ENCODE measurements at places on chromosomes 13 and 19.

DNA sequence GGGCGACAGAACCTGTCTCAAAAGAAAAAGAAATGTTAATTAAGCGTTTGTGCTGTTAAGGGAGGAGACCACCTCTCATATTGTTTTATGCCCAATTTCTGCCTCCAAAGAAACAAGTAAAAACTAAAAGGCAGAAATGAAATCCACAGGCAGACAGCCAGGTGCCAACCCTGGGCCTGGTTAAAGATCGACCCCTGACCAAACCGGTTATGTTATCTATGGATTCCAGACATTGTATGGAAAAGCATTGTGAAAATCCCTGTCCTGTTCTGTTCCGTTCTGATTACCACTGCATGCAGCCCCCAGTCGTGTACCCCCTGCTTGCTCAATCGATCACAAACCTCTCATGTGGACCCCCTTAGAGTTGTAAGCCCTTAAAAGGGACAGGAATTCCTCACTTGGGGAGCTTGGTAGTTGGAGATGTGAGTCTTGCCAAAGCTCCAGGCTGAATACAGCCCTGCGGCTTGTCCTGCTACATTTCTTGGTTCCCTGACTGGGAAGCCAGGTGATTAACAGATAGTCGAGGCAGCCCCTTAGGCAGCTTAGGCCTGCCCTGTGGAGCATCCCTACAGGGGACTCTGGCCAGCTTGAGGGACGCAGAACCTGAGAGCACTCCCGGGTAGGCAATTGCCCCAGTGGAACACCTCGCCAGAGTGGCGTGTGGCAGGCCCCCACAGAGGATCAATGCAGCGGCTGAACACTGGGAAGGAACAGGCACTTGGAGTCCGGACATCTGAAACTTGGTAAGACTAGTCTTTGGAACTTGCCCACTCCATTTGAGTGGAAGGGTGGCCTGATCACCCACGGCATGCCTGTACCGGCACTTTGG is 748 bp upstream of the ZNF552 start:
- DNase-seq: no peak

GRCh38 chr13:90776051-90776748 is 571.3 kb upstream of the MIR17HG start:
- DNase-seq: no peak

- no peak for DNase-seq
Observed at GRCh38 chr13:97495678-97496077, 61.7 kb downstream of the RAP2A start.

DNA sequence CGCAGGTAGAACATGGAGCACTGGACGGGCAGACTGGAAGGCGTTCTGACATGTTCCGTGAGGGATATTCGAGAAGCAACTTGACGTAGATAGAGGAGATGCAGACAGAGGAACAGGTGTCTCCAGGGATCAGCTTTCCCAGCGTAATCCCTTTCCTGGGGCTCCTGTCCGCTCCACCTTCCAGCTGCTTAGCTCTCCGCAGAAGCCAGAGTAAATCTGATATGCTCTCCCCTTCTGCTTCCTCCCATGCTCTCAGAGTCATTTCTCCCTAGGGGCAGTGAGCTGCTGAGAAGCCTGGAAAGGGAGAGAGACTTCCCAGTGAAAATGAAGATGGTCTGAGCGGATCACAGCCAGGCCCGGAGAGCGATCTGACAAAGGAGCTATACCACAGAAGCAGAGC is 23.0 kb upstream of the OLFM4 start:
- no peak for DNase-seq

DNA sequence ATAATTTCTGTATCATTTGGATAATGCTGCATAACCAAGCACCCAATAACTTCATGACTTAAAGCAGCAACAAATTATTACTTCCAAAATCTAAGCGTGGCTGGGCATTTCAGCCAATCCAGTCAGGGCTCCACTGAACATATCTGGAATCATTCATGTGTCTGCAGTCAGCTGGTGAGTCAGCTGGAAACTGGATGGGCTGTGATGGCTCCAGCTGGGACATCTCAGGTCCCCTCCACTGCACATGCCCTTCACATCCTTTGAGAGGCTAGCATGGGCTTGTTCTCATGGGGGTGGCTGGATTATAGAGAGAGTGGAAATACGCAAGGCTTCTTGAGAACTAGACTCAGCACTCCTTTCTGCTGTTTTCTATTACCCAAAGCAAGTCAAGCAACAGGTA is 961.9 kb downstream of the DIAPH3 start:
- DNase-seq: no peak

- DNase-seq: peak; percentile 54
Observed at GRCh38 chr19:1315470-1316166, 29.9 kb downstream of the EFNA2 start.

DNA sequence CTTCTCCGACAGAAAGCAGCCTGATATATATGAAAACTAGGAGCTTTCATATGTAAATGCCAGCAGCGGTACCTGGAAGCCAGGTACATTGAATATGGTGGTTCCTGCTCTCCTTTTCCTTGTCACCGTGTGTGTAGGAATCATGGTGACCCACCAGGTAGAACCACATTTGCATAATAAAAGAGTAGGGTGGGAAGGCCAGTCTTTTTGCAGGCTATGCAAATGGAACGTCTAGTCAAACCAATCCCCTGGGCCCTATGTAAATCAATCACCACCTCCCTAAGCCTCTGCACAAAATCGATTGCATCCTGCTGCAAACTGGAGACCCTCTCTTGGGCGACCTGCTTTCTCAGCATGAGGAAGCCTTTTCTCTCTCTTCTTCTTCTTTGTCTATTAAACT is 22.2 kb upstream of the ZNF181 start:
- DNase-seq: no peak

DNA sequence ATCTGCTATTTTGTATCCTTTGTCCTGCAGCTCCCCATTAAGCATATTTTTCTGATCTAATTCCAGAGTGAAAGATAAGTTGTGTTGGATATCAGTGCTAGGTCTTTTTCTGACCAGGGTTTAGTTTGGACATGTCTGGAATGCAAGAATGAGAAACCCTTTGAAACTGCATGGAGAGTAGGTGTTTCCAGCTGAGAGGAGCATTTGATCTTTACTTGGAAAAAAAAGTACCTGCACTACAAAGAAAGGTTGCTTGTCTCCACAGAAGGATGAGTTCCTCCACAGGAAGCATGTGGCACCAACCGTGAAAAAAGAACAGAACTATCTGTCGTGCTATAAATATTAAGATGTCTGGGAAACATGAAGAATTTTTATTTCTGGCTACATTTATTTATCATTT is 36.6 kb upstream of the MED4 start:
- DNase-seq: no peak

GRCh38 chr19:54137699-54138488 is at the start of gene CNOT3:
CNOT3 (plus strand) TSS chr19:54137762; CDS start chr19:54142979, 5,217 bp downstream.
- DNase-seq: no peak

DNA sequence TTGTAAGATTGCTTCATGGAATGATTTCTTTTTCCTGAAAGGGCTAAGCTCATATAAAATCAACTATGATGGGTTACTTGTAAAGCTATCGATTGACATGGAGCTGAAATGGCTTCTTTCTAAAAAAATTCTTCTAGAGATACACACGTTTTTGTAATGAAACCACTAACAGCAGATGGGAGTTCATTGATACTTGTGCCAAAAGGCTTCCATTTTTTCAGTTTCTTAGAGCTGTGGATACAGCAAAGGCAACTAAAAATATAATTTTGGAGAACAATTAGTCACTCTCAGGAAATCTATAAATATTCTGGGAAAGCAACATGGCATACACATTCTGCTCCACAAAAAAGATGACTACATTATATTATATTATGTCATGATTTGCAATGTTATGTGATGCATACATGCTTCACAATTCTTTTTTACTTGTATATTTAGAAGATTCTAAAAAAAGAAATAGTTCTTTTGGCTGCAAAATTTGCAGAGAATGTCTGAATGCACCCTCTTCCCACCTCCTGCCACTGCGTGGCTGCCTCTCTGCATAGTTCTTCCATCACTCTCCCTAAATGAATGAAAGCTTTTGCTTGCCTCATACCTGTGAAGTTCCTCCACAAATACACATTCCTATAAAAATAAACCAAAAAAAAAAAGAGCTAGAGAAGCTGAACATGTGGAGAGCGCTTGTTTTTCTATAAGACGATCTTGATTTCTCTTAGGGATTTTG is 802.5 kb downstream of the EFNB2 start:
- DNase-seq: no peak

All from occipital lobe (tissue), 3 donors.